ENCODE measurements at places on chromosomes 2 and 18.

DNA sequence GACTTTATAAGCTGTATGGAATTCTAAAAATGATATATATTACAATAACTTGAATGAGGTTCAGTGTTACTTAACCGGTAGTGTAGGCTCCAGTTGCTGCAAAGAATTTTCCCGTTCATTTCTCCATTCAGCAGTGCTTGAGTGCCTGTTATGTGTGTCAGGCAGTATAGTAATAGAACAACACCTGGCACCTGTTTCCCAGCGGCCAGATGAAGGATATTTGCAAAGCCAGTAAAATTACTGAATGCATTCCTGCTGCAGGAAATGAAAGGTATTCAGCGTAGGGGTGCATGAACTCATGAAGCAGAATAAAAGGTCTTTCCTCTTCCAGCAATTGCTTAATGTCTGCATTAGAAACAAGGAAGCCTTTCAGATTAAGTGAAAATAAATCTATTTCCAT lies 18.8 kb downstream of the YPEL5 start:
- DNase-seq, result no peak

- DNase-seq, result no peak
Measured at GRCh38 chr2:154233231-154233630, 361.5 kb downstream of the GALNT13 start.

GRCh38 chr2:202378001-202378400 lies 1.9 kb downstream of the BMPR2 start:
- DNase-seq, result no peak

GRCh38 chr2:95707837-95708236 lies 116.0 kb downstream of the TRIM43 start:
- DNase-seq, result no peak

GRCh38 chr2:99865818-99866676 lies 276.3 kb downstream of the AFF3 start:
- no peak for DNase-seq

DNA sequence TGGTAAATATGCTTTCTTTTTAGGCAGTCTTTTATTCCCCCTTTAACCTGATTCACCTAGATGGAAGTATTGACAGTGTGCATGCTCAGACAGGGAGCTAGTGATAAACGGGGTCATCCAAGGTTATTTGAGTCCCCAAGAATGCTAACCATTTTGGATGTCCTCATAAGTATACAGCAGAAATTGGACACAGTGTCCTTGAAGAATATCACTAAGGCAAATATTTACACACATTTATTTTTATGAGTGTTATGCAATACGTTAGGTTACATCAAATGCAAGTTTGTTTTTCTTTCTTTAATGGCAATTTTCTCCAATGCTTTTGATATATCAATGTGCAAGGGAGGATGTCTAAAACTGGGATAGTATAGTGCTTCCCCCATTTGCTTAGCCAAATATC lies 23.6 kb downstream of the CNTNAP5 start:
- no peak for DNase-seq

GRCh38 chr2:3604207-3604877 lies 9.4 kb downstream of the COLEC11 start:
- no peak for DNase-seq

GRCh38 chr18:10291568-10291981 lies 162.9 kb upstream of the APCDD1 start:
- no peak for DNase-seq

- DNase-seq, result no peak
Measured at GRCh38 chr18:5420906-5421305, 122.9 kb downstream of the EPB41L3 start.

DNA sequence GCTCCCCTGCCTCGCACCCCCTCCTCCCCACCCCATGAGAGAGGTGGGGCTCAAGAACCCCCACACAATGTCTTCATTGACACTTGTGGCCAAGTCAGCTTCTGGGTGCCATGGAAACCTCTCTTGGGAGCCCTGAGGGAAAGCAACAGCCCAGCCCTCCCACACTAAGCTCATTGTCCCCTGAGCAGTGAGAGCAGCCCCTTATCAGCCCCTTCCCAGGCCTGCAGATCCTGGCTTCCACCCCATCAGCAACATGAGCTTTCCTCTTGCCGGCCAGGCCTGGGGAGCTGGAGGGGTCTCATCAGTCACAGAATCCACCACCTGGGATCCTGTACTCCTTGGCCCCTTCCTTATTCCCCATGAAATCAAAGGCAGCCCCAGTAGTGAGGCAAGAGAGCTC lies 107.8 kb upstream of the ST3GAL5 start:
- no peak for DNase-seq

GRCh38 chr2:170222842-170223241 lies 44.9 kb downstream of the MYO3B start:
- DNase-seq, result no peak

DNA sequence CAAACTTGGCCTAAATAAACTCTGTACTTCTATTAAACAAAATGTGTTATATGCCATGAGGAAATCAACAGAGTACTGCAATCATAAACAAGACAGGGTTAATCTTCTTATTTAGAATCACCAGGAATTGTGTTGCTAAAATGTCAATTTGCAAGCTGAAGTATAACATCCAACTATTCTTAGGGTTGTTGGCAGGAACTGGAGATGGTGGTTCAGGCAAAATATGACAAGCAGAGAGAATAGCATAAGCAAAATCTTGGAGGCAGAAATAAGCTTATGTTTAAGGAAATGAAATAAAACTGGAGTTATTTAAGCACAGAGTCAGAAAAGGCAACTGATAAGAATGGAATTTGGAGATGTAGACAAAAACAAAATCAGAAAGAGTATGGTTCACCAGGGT lies 463.8 kb upstream of the SLC8A1 start:
- DNase-seq, result no peak

DNA sequence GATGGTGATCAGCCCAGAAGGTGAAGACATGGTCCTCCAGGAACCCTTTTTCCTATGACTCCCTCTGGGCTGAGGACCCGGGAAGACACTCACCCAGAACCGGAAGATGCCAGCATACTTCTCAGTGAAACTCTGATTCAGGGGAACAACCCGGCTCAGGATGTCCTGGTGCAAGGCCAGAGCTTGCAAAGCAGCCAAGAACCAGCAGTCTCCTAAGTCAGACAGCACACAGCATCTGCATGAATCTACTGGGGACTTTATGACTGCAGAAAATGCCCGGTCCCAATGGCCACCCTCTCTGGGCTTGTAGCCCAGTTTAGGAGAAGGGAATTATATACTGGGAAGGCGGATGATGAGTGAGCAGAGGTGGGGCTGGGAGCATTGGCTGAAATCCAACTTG lies 15.3 kb downstream of the CAPN14 start:
- no peak for DNase-seq

DNA sequence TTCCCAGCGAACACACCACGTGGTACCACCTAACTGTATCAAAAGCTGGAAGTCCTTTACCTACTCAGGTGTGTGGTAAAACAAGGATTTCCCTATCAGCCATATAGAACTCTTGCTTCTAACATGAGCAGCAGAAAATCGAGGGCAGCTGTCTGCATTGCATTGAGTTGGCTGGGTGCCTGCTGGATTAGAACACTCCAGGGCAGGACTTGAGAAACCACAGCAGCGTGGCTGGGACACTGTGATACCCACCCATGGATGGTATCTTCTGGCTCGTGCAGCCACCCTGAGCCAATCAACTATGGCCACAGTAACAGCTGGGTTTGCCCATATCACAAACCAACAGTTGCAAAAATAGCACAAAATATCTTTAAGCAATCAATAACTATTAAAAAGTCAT lies 188.3 kb downstream of the FBXO15 start:
- no peak for DNase-seq

DNA sequence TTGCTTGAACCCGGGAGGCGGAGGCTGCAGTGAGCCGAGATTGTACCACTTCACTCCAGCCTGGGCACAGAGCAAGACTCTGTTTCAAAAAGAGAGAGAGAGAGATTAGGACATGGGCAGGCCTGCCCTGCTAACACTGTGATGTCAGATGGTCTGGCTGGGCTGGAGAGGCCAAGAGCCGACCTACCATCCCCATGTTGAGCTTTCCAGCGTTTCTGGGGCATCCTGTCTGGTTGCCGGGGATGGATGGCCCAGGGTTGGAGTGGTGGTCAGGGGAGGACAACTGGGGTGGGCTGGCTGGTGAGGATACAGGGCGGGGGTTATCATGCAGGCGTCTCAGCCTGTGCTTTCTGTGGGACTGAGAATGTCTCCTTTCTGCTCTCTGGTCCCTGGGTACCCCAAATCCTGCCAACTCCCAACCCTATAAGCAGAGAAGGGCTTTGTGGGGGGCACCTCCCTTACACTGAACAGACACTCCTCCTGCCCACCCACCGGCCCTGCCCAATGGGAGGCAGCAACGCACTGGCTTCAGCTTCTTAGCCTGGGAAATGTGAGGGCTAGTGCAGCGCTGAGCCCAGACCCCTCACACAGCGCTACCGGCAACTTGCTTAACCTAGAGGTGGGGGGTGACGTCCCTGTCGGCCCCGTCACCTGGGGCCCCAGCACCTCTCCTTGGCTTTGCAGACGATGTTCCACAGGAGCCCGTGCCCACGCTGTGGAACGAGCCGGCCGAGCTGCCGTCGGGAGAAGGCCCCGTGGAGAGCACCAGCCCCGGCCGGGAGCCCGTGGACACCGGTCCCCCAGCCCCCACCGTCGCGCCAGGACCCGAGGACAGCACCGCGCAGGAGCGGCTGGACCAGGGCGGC lies 5.4 kb downstream of the SNORC start:
- no peak for DNase-seq

DNA sequence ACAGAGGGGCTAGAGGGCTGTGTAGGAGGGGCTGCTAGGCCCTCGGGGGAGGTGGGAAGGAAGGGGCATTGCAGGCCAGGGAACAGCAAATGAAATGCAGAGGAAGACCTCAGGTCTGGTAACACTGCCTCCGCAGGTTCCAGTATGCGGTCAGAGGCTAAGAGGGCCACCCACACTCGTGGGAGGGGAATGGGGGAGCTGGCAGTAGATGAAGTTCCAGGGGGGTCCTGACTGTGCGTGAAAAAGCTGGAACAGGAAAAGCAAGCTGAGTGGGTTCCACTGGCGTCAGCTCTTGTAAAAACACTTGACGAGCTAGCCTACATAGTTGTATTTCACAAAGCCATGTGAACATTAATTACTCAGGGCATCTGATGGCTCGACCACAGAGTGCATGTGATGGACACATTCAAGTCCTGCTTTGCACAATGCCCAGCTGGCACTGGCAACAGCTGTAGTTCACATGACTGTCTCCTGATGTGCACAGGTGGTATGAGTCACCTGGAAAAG lies 29.0 kb upstream of the PTPN4 start:
- DNase-seq, result no peak

DNA sequence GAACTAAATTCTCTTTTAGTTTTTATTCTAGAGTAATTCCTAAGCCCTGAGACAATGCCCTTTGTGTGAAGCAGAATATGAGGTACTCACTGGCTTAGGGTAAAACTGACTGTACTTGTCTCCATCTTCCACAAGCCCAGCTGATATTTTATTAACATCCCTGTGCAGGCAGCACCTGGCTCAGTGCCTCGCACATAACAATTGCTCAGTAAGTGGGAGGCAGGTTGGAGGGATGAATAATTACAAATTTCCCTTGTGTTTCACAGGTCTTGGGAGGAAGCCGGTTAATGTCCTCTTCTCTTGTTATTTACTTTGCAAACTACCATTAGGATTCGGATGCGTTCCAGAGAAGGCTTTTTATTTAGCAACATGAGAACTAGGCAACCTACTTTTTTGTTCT lies 249.8 kb upstream of the FSHR start:
- DNase-seq, result peak; percentile 80

- DNase-seq, result no peak
Measured at GRCh38 chr2:135257383-135258090, 205.4 kb downstream of the RAB3GAP1 start.

GRCh38 chr18:7946734-7947377 lies 379.7 kb downstream of the PTPRM start:
- DNase-seq, result no peak

DNA sequence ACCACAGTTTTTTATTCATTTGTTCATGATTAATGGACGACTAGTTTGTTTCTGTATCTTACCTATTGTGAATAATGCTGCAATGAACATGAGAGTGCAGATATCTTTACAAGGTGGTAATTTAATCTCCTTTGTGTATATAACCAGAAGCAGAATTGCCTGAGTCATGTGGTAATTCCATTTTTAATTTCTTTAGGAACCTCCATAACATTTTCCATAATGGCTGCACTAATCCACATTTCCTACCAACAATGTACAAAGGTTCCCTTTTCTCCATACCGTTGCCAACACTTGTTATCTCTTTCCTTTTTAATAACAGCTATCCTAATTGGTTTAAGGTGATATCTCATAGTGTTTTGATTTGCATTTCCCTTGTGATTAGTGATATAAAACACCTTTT lies 36.5 kb downstream of the NCOA1 start:
- DNase-seq, result no peak

DNA sequence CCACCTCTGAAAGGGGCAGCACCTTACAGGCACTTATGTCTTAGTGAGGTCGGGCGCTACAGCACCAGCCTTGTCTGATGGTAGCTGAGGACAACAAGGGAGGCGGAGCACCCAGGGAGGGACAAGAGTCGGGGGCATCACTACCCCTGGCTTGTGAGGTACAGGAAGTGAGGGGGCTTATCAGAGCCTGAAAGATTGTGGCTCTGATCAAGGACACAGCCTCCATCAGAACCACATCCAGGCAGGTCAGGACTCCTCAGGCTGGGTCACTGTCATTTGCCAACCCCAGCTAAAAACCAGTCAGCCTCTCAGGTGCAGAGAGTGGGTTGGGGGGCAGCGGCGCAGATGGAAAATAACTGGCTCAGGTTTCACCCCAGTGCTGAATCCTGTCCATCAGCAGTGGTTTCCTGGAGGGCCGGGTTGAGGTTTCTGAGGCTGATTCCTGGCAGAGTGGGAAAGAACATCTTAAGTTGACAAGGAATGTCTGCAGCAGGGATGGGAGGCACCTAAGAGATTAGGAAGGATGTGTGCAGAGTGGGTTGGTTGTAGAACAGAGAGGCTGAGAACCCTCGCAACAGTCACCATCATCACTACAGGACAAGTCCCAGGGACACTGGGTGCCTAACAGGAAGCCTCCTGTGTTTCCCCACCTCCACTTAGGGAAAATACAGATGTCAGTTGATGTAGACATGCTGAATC lies 45.3 kb downstream of the FBLN7 start:
- DNase-seq, result no peak

GRCh38 chr2:72325592-72326422 lies 178.1 kb upstream of the CYP26B1 start:
- DNase-seq, result no peak

- DNase-seq, result no peak
Measured at GRCh38 chr2:204365811-204366210, 179.5 kb upstream of the PARD3B start.

DNA sequence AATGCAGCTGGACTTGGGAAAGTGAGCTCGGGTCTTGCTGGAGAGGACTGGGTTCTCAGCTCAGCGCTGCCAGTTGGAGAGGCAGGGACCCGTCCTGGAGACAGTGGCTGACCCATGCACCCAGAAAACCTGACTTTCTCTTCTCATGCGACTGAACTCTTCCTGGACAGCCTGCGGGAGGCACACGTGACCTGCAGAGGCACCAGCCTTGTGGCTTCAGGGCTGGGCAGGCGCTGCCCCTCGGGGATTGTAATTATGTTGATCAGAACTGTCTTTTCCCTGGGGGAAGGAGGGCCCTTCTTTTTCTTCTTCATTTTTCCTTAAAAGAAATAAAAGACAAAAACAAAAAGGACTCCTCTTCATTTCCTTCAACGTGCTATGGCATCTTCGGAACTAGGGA lies 198.1 kb downstream of the VAPA start:
- DNase-seq, result no peak

- DNase-seq, result no peak
Measured at GRCh38 chr2:237154082-237154638, 68.5 kb downstream of the COPS8 start.

- DNase-seq, result no peak
Measured at GRCh38 chr18:70028734-70029133, 81.1 kb upstream of the CD226 start.

Data from NCI-H2227 treated with DMSO at 0.1 percent for 48 hours (cell line).